ENCODE measurements at places on chromosomes 11 and 22.

GRCh38 chr11:70108250-70108649 lies 30.1 kb downstream of the ANO1 start:
- no peak for DNase-seq

- no peak for DNase-seq
These were observed 35.8 kb downstream of the SC5D start for GRCh38 chr11:121328176-121328966.

GRCh38 chr11:27215471-27216269 lies 147.3 kb downstream of the CCDC34 start:
- DNase-seq: no peak

DNA sequence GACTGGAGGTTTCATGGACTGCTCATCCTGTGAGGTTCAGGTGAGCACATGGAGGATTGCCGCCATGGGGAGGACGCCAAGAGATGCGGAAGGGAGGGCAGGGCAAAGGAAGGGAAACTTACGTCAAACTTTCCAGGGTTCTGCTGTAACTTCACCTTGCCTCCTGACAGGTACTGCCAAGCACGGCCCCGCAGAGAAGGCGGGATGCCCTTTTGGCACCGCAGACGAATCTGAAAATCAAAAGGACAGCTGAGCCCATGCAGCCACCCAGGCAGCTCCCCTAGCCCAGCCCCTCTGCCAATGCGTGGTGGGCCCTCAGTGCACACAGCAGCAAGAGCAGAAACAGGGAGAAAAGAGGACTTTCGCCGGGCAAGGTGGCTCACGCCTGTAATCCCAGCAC lies 10.0 kb upstream of the CASTOR1 start:
- DNase-seq: no peak

Data from T1000 (cell line).